ENCODE measurements at places on chromosomes 2 and 18.
A peak's percentile ranks its signal among the peaks of the same experiment; 100 is the strongest.

- peak; percentile 67 for DNase-seq
Measured at GRCh38 chr18:63963615-63964256, 6.1 kb upstream of the SERPINB8 start.

DNA sequence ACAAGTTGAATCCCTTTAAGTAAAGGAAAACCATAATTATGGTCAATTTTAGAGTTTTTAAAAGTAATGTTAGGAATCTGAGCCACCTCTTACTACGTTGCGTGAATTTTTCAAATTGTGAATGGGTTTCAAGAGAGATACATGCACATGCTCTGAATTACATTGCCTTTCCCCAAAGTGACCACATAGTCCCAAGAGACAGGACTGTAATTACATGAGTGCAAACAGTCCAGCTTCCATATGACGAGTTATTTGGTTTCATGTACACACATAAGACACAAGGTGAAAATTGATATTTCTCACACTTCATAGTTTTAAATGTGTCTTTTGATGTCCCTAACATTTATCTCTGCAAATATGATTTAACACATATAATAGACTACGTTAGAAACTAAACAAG lies 850.8 kb downstream of the LRP1B start:
- no peak for DNase-seq

DNA sequence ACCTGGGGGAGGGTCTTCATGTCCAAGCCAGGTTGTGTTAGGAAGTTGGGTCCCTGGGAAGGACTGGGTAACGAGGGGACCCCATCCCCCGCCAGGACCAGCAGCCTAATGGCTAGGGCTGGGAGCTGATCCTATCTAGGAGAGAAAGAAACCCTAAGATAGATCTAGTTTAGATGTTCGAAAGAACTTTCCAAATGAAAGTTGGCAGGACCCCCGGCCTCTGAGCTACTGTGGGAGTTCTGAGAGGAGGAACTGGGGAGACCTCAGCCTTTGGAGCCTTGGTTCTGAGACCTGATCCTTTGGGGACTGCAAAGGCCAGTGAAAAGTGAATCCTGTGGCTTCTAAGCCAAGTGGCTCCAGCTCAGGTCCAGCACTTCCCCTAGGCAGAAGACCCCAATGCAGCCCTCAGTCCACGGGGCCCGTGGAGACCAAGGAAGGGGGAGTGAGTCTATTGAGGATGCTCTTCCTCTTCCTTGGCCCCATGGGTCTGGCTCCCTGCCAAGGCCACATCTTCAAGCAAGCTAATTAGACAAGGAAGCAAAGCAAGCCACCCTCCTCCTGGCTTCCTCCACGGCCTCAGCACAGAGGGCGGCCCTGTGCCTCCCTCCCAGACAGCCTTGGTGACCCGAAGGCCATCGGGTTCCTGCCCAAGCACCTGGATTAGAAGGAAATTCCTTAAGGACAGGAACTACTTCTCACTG lies 23.5 kb downstream of the CCT7 start:
- no peak for DNase-seq

DNA sequence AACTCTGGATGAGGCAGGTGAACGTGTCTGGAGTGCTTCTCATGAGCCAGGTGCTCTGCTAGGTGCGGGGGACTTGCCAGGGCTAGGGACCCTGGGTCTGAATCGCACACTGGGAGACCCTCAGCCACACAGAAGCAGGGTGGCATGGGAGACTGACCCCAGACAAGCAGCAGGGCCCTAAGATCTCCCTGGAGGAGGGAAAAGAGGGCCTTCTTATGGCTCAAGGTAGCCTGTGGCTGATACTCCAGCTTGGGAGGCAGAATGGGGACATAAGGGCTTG lies 12.8 kb upstream of the CIB4 start:
- DNase-seq, result no peak

GRCh38 chr2:173017646-173018420 lies 57.8 kb upstream of the MAP3K20 start:
- DNase-seq, result no peak

- DNase-seq, result no peak
Measured at GRCh38 chr2:146467425-146467824, 1377.4 kb upstream of the ACVR2A start.
